ENCODE measurements at places on chromosomes 16 and 17.
A peak's percentile ranks its signal among the peaks of the same experiment; 100 is the strongest.

- DNase-seq, result no peak
Observed at GRCh38 chr17:42853004-42853403, 2.0 kb downstream of the AOC3 start.

DNA sequence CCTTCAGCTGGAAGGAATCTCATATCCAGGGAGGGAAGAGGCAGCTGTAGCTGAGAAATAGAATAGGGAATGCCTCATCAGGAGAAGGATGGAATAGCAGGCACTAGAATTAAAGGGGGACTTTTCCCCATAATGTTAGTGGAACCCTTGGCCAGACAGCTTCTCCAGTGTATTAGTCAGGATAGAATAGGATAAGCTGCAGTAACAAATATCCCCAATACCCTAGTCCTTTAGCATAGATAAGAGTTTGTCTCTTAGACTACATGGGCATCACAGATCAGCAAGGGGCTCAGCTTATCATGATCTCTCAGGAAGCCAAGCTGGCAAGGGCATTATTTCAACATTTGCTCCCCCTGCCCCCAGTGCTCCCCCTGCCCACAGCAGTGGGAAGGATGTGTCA is 44.7 kb upstream of the RPL38 start:
- no peak for DNase-seq

DNA sequence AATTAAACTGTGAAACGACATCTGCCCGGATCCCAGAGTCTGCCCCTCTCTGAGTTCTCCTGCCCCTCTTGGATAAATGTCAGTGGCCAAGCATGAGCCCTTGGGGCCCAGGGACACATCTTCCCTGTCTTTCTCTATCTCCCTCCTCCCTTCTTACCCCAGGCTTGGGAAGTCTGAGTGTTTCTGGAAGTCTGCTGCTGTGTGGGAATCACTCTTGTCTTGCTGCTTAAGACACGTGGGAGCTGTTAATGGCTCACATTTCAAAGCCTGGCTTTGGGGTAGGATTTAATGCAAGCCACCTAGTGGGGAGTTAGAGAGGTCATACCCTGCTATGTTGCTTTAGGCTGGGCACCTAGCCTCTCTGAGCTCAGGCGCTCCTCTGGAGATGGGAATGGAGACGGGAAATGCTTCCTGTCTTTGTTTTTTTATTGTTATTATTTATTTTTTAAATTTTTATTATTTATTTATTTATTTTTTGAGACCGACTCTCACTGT is 218.5 kb upstream of the CIBAR2 start:
- peak; percentile 43 for DNase-seq

- no peak for DNase-seq
Observed at GRCh38 chr17:39926588-39927100, 757 bp downstream of the ORMDL3 start.

DNA sequence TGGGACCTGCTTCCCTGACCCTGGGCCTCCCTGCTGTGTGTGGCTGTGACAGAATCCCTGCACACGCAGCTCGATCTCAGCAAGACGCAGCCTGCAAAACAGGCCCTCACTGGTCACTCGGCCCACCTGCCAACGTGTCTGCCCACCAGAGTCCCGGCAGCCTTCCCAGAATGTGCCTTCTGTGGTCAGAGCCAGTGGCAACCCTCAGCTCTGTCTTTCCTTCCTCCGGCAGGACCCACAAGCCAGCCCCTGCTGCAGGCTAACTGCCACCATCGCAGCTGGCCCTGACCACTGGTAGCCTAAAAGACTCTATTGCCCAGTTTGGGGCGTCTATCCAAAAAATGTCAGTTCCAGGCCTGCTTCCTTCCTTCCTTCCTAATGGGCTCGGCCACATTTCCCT is 83.2 kb downstream of the LITAF start:
- no peak for DNase-seq

- DNase-seq, result no peak
Observed at GRCh38 chr16:53510704-53511070, 7.7 kb upstream of the AKTIP start.

DNA sequence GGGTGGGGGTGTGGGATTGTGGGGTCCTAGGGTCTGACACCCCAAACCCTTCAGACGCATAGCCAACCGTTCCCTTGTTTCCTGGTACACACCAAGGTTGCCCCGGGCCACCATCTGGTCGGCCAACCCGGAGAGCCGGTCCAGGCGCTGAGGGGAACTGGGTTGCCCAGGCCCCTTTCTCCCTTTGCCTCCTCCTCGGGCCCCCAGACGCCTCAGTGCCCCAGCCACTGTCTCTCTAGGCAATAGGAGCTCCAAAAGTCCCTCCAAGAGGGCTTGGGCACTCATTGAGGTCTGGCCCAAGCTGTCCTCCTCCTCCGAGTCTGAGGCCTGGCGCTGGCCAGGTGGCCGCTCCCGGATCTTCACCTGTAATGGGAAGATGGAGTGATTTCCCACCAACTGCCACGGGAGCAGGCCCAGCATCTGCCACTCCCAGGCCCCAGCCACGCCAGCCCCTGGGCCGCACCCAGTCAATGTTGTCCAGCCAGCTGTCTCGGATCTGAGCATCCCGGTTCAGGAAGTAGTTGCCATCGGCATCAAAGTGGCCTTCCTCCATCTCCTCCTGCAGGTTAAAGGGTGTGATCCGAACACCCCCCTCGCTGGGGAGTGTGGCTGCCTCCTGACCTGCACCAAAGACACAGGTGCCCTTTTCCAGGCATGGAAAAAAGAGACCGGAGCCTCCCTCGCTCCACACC is 1.5 kb downstream of the CD2BP2 start:
- no peak for DNase-seq

DNA sequence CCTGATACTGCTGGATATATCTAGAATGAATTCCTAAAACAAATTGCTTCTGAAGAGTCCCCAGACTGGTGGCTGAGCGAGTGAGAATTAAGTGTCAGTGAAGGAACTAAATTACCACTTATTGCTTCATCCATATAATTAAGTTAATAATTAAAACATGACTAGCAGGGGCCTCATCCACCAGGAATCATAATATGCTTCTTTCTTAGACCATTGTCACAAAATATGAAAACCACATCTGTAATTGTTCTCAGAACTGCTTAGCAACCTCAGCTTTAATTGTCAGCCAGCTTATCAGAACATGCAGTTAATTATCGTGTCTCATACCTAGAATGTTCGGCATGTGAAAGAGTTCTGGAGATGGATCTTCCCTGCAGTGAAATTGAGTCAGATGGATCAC is 21.2 kb upstream of the PIRT start:
- DNase-seq, result no peak

Measured in CD14-positive monocyte (primary cell).